Parietal lobe (tissue), 2 donors: ENCODE measurements at places on chromosomes 3 and 15. TPM values are rescaled to one million over a fixed set of nuclear protein-coding genes. Genes with fewer than 3 reads are reported as not detected.

TIGIT gene
- not detected for total RNA-seq

CAMK1 gene
- 38.5 TPM for total RNA-seq

PLIN1 gene
- total RNA-seq, result 0.31 TPM

AHSG gene
- 0.63 TPM for total RNA-seq

CCDC12 gene
- 36.9 TPM for total RNA-seq

LHFPL4 gene
- 47.6 TPM for total RNA-seq

BBS4 gene
- total RNA-seq, result 58.8 TPM

SLC2A2 gene
- total RNA-seq, result not detected

BFSP2 gene
- total RNA-seq, result 2.5 TPM

BRK1 gene
- 70.1 TPM for total RNA-seq

PPM1M gene
- 7.8 TPM for total RNA-seq

SEMA6D gene
- total RNA-seq, result 85.1 TPM

TMCO5A gene
- total RNA-seq, result not detected

GSK3B gene
- 169 TPM for total RNA-seq

ZCWPW2 gene
- total RNA-seq, result 1.3 TPM

CHRM5 gene
- total RNA-seq, result 0.63 TPM

FBXL22 gene
- total RNA-seq, result 0.31 TPM

WNT5A gene
- total RNA-seq, result 7.8 TPM

KBTBD13 gene
- not detected for total RNA-seq

RASL12 gene
- total RNA-seq, result 2.8 TPM

LRTM1 gene
- total RNA-seq, result not detected

UROC1 gene
- total RNA-seq, result not detected
